ENCODE measurements at places on chromosomes 1 and 21.
A peak's percentile ranks its signal among the peaks of the same experiment; 100 is the strongest.

- peak; percentile 42 for DNase-seq
Measured at GRCh38 chr1:88998716-88999115, 6.3 kb upstream of the KYAT3 start.

- no peak for DNase-seq
Measured at GRCh38 chr1:81978945-81979344, 178.2 kb downstream of the ADGRL2 start.

DNA sequence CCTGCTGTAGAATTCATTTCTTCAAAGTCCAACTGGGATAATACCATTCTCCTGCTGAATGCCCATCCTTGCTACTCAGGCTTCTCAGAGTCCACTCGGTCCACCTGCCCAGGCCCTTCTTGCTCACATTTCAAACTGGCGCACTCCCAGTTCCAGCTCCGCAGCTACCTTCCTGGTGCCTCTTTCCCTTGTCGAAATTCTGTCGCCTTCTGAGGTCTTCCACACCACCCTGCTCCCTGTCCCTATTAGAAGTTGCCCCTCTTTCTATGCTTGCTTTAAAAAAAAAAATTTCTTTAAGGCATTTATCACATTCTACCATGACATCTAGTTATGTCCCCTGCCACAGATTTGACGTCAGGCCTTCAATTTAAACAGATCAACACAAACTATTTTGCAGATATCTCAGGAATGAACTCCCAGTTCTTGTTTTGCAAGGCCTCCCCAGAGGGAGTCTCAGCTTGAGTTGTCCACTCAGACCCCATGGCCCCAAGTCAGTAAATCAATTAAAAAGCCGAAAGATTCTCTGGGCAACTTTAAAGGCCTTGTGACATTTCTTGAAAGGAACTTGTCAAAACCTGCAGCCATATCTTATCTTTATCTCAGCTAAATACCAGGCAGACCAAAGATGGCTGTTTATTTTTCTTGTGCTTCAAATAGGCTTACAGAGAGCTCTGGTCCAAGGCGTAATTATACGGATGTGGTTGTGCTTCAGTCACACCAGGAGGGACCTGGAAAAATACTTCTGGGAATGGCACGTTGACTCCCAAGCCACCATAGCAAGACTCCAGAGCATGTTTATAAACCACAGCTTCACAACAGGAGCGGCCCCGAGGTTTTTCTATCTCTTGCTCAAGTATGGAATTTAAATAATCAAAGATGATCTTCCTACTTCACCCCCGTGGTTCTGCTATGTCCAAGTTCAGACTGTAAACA, 2.2 kb downstream of the FAM89A start:
- no peak for DNase-seq

GRCh38 chr1:12005488-12006166, 13.7 kb upstream of the MIIP start:
- DNase-seq: no peak

- DNase-seq: no peak
Measured at GRCh38 chr1:207951652-207952051, 40.7 kb upstream of the CD34 start.

DNA sequence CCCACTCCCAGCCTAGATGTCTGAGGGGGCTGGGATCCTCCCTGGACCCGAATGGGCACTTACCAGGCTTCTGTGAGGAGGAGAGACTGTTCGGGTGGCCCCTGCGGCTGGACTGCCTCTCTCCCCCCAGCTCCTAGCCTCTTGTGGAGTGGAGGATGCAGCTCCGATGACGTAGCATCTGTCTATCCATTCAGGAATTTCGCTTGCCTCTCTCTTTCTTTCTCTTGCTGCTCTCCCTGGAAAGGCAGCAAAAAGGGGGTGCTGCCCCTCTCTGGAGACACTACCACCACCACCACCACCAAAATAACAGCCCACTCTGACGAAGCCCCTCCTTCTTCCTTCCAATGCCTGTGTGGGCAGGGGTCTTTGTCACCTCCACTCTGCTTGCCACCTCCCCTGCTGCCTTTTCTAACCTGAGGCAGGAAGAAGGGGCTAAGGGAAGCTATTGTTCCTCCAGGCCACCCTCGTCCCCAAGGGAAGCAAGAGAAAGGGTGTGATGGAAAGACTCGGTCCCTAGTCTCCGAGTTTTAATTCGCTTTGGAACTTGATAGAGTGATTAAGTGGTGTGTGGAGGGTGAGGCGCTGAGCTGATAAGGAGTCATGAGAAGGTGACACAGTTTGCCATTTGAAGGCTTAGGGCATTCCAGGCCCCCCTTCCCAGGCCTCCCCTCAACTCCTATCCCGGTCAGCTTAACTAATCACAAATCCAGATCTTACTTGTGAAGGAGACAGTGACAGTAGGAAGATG, 60.5 kb downstream of the RHBG start:
- no peak for DNase-seq

GRCh38 chr1:174982971-174983689, 16.6 kb upstream of the CACYBP start:
- DNase-seq: no peak

- DNase-seq: peak; percentile 17
Measured at GRCh38 chr1:50735443-50735842, 224.6 kb downstream of the FAF1 start.

- DNase-seq: no peak
Measured at GRCh38 chr1:15176898-15177665, 23.5 kb downstream of the TMEM51 start.

- DNase-seq: no peak
Measured at GRCh38 chr1:150881331-150882070, 5.1 kb upstream of the ARNT start.

DNA sequence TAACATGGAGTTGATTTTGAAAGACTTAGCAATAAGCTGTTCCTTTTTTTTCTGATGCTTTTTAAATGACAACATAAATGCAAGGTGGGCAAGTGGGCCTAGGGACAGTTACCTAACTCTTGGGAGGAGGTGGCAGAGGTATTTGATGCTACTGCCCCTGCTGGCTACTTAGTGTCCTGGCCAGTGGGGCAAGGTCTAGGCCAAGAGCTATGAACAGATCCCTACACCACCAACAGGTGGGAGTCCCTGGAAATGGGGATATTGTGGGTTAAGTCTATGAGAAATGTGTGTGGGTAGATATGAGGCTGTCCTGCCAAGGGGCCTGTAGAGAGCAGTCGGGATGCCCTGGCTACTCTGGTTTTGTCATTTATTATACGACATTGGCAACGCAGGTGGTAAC, 31.3 kb upstream of the B3GALT5 start:
- DNase-seq: no peak

GRCh38 chr21:32347351-32347750, 45.5 kb downstream of the URB1 start:
- DNase-seq: no peak

DNA sequence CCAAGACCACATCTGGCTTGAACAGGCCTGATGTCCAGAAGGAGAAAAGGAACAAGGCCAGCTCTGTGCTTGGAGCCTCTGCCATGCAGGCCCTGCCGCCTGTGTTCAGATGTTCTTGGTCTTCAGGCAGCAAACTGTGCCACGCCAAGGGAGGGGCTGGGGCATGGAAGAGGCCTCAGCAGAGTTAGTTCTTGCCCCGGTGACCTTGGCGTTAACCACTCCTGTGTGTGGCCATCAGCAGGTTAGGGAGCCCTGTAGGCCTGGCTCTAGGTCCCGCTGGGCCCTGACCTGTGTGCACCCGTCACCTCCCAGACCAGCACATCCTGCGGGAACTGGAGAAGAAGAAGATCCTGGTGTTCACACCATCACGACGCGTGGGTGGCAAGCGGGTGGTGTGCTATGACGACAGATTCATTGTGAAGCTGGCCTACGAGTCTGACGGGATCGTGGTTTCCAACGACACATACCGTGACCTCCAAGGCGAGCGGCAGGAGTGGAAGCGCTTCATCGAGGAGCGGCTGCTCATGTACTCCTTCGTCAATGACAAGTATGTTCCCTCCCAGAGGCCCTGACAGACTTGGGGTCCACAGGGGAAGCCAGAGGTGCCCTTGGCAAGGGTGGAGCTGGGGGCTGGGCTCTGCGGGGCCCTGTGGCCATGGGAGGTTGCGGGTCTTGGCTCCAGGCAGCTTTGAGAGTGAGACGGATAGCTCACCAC, 7.1 kb downstream of the ZC3H12A start:
- DNase-seq: no peak

Data from urothelium cell line (cell line).